ENCODE measurements at places on chromosomes 2 and 18.

DNA sequence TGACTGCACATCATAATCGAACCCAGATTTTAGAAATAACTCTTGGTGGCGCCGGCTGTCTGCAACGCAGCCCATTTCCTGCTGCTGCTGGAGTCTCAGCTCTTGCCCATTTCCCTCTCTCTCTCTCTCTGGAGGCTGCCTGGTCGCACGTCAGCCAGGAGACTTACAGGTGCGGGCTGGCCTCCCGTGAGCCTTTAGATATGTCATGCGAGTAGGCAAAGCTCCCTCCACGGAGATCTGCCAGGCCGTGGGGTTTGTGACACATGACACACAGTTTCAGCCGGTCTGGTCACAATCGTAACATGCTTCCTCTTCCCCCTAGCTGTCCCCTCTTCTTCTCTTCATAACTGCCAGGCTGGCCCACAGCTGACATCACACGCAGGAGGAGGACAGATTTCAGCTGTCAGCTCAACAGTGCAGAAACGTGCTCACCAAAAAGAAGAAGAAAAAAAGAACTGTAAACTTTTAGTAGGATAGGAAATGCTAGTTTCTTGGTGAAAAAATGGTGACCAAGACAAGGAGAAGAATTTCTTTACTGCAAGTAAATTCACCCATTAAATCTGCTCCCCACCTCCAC, 489.3 kb downstream of the ZNF516 start:
- DNase-seq = no peak

DNA sequence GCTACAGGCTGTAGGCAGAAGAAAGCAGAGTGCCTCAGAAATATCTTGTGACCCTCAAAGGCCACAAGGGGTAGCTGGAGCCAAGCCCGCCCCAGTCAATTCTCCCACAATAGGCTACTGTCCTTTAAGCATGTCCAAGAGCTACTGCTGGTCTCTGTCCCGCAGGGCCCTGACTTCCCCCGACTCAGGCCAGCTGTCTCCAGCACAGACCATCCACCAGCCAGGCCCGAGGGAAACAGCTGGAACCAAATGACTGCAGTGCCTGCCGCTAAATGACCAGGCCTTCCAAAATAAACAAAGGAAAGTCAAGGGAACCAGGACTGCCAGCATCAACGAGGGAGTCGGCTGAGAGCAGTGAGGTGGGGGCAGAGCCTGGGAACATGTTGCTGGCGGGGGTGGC, 36.7 kb downstream of the MCFD2 start:
- no peak for DNase-seq

DNA sequence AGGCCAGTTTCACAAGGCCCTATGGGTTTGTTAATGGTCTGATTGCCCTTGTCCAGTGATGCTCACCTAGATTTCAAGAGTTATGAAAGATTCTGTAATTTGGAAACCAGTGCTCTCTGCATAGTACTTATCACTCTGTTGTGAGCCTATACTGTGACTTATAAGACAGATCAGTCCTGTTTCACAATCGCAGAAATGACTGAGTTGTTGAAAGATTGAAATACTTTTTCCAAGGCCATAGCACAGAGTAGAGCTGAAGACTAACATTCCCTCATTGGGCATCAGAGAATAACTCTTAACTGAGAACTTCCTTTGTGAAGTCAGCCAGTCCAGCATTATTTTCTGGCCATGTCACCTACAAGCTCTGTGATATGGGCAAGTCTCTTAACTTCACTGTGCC, 44.0 kb downstream of the CCDC85A start:
- no peak for DNase-seq

GRCh38 chr2:74414881-74415761, 6.3 kb downstream of the C2orf81 start:
- no peak for DNase-seq

DNA sequence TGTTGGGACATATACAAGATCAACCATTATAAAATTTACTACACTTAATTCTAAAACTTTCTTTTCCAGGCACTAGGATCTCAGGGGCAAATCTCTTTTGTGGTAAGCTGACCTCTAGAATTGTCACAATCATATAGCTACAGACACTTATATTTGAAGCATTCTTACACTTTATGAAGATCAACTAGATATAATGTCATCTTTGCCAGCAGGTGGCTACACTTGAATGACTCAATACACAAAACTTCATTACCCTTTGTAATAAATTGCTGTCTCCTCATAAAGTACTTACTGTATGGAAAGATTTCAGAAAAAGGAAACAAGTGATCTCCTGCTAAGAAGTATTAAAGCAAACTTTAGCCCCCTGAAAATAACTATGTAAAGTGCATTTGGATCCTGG, 77.8 kb downstream of the RDH14 start:
- no peak for DNase-seq

DNA sequence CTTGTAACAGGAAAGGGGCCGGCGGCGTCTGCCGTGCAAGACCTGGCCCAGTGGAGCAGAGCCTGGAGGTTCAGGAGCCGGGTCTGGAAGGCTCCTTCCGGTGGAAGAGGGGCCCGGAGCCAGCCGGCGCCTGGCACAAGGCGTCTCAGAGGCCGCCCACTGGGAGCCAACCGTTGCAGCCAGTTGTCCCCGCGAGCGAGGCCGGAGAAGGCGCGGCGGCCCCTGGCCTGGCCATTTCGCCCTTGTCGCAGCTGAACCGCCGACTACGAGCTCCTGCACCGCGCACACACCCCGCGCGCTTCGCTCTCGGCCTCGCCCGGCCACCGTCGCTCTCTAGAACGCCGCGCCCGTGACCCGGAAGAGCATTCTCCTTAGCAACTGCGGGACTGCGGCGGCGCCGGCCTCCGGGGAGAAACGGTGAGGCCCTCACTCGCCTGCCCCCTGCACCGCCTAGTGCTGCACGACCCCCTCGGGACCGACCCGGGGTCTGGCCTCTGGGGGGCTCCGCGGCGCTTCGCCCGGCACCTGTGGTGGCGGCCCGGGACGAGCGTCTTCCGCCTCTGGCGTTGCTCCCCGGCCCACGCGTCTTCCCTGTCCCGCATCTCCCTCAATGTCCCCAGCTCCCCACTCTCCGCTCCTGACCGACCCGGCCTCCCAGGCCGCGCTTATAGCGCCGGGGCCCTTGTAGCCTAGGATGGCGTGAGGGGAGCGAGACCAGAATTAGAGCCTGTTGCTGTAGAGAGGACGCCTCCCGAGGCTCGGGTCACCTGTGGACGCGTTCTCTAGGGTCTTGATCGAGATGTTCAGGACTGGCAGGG, at the start of gene DIS3L2:
Gene DIS3L2, plus strand, starts transcription at position 365 of the 818 bp plus-strand sequence. CDS start 53,215 bp downstream, outside the sequence.
- DNase-seq = peak; percentile 59

DNA sequence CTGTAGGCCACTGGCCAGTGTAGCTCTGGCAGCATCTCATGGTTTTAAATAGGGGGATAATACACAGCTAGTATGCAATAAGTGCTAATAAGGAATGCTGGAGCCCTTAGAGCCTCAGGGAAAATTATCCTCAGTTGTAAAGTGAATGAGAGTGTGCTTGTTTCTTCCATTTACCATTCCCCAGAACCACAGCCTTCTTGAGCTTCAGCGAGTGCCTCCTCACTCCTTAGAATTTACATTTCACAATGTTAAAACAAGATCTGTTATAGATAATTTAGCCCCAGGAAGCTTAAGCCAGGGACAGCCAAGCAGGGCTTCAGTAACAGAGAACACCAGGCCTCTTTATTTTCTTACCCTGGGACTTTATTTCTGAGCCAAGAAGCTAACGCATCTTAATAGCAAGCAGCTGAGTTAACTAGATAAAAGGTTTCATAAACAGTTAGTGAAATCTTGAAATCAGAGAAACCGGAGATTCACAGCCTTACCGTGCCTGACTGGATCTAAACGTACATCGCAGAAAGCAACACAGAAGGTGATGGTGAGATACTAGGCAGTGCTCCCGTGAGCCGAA, 535.2 kb downstream of the TDRD15 start:
- no peak for DNase-seq

DNA sequence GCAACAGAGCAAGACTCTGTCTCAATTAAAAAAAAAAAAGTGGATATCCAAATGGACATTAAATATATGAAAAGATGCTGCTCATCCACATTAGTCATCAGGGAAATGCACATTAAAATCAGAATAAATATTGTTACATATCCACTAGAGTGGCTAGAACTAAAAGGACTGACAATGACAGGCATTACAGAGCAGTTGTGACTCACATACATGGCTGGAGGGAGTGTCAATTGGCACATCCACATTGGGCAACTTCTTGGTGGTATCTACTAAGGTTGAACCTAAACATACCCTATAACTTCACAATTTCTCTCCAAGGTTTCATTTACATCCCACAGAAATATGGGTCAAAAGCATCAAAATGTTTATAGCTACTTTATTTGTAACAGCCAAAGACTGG, 14.0 kb upstream of the DNER start:
- no peak for DNase-seq

DNA sequence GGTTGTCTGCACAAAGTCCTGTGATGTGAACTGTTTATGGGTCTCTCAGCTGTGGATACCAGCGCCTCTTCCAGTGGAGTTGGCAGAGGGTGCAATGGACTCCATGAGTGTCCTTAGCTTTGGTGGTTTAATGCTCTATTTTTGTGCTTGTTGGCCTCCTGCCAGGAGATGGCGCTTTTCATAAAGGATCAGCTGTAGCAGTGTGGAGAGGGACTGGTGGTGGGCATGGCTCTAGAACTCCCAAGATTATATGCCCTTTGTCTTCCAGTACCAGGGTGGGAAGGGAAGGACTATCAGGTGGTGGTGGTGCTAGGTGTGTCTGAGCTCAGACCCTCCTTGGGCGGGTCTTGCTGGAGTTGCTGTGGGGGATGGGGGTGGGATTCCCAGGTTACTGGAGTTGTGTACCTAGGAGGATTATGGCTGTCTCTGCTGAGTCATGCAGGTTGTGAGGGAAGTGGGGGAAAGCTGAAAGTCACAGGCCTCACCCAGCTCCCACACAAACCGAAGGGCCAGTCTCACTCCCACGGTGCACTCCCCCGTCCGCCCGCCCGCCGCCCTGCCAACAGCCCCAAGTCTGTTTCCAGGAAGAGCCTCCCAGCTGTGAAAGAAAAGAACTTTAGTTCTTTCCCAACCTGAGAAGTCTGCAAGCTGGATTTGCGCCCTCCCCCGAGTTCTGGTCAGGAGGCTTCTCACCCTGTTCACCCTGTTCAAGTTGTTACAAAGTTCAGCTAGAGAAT, 108.1 kb downstream of the MARCO start:
- no peak for DNase-seq

DNA sequence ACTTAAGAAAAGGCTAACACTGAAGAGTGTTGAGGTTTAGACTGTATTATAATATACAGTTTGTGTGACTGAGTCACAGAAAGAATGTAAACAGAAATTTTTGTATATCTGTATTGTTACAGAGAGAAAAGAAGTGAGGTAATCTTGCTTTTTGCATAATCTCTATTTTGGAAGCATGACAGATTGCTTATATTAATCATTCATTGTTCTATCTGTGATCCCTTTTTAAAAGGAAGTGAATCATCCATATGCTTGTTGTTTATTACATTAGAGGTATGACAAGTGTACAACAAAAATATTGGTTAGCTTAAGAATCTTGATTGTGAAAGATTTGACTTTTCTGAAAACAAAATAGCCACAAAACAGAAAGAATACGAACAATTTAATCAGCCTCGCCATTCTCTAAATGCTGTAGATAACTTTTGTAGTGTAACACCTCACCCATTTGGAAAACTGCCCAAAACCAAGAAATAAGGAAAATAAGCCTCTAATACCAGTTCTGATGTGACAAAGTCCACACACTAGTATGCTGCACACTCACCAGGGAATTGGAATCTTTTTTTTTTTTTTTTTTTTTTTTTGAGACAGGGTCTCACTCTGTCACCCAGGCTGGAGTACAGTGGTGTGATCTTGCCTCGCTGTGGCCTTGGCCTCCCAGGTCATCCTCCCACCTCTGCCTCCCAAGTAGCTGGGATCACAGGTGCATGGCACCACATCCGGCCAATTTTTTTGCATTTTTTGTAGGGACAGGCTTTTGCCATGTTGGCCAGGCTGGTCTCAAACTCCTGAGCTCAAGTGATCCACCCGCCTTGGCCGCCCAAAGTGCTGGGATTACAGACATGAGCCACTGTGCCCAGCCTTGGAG, 91.5 kb upstream of the LPIN2 start:
- DNase-seq = no peak

GRCh38 chr2:3595404-3595803, 492 bp downstream of the COLEC11 start:
- no peak for DNase-seq

GRCh38 chr2:129191530-129191929, 787.9 kb upstream of the RAB6C start:
- no peak for DNase-seq

DNA sequence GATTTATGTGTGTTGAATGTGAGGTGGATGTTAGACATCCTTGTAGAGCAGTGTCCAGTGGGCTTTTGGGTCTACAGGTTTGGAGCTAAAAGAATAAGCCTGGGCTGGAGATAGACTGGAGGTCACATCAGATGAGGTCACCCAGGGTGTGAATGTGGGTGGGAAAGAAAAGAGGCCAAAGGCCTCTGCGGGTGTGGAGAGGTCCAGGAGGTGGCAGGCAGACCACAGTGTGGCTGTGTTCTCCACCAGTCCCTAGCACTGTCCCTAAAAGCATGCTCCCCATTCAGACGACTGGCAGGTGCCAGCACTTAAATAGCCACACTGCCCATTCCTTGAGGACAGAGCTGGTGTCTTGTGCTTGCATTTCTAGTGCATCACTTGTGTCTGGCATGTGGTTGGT, 4.1 kb downstream of the ATG4B start:
- DNase-seq = no peak

DNA sequence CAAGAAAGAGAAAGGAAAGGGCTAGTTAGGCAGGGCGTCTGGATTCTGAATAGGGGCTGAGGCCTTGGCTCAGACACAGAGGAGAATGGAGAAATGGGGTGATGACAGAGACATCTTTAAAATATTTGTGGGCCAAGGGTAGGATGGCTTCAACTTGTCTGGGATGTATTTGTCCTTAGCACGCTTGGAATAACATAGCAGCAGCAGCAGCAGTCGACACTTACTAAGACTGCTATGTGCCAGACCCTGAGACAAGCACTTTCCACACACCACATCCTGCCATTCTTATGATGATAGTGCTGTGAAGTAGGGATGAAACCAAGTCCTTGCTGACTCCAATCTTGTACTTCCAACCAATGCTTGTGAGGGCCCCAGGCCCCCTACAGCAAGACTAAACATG, 2.6 kb downstream of the IL1RL1 start:
- no peak for DNase-seq

GRCh38 chr2:10860814-10861325, 48.3 kb upstream of the PDIA6 start:
- no peak for DNase-seq

GRCh38 chr2:119423108-119423444, 8.6 kb upstream of the TMEM37 start:
- DNase-seq = no peak

DNA sequence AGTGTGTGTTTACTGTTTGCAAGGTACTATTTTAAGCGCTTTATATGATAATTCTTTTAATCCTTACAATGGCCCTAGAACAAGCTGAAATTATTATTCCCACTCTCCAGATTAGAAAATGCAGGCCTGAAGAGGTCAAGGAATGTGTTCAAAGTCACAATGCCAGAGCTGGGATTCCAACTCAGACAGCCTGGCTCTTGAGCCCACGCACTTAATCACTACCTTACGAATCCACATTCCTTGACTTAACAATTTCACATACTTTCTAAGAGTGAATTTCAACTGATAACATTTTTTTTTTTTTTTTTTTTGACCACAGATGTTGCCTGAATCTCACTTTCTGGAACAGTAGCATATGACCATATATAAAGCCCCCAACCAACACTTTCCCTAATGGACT, 400.3 kb downstream of the NCKAP5 start:
- DNase-seq = no peak

GRCh38 chr2:211103989-211104388, 547.6 kb downstream of the CPS1 start:
- no peak for DNase-seq

- no peak for DNase-seq
Observed at GRCh38 chr2:100640431-100641124, 77.8 kb downstream of the PDCL3 start.

Data from DMS 273 treated with DMSO at 0.1 percent for 48 hours (cell line).